ENCODE measurements at places on chromosomes 11 and 22. TPM values are rescaled to one million over a fixed set of nuclear protein-coding genes. Genes with fewer than 3 reads are reported as not detected.

GRCh38 chr11:45853332-45854219 is 6.3 kb downstream of the CRY2 start:
- peak; percentile 71 for DNase-seq

DNA sequence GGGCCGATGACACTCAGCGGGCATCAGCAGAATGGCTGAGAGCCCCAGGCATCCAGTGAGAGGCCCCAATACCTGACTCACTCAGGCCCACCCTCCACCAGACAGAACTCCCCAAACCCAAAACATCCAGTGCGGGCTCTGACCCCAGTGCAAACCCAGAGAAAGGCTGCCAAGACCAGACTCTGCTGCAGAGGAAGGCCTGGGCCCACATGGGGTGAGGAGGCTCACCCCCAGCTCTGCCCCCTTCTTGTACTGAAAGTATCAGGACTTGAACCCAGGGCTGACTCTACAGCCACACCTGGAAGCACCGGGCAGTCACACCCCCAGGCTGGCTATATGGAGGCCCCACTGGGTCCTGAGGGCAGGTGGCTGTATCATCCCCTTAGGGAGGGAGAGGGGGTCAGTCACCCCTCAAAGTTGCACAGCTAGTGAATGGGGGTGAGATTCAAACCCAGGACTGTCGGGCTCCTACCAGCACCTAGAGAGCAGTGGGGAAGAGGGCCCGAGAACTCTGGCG is 49.3 kb downstream of the IGLL1 start:
- no peak for DNase-seq

DNA sequence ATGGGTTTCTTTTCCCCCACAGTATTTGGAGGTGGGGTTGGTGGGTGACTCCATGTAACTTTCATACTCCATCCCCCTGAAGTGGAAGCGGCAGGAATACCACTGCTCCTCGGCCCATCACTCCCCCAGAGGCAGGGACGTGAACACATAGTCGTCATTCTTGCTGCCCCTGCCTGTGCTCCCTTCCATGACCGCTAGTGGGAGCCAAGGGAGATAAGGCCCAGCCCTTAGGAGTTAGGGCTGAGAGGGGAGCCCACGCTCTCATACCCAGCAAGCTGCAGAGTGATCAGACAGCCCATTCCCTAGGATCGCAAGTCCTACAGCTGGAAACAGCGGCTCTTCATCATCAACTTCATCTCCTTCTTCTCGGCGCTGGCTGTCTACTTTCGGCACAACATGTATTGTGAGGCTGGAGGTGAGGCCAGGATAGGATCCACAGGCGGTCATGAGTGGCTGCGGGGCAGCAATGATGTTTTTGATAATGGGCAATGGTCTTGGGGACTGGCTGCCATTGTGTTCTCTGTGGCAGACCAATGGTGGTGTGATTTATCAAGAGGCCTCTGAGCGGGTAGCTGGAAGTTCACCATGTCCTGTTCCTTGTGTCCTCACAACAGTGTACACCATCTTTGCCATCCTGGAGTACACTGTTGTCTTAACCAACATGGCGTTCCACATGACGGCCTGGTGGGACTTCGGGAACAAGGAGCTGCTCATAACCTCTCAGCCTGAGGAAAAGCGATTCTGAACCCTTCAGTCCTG is 15.9 kb downstream of the RHOG start:
- peak; percentile 62 for DNase-seq

DNA sequence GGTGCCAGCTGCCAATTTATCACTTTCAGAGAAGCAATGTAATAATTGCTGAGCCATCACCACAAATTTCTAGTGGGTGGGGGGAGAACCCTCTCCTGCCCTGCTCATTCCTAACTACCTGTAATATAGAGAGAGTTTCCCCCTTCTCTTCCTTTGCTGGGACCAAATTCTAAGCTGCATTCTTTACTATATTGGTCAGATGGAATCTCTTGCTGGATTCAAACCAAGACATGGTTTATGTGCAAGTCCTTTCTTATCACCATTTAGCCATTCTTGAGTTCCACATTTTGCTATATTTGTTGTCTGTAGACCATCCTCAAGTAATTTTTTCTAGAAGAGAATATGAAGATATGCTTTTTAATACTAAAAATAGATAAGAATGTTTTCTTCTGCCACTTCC is 452.1 kb downstream of the MN1 start:
- DNase-seq = no peak

- DNase-seq = peak; percentile 98
Observed at GRCh38 chr11:449889-450808, at the start of gene PTDSS2. TSS of gene PTDSS2 (plus strand) at chr11:450279. CDS start at chr11:450456, 177 bp downstream.

DNA sequence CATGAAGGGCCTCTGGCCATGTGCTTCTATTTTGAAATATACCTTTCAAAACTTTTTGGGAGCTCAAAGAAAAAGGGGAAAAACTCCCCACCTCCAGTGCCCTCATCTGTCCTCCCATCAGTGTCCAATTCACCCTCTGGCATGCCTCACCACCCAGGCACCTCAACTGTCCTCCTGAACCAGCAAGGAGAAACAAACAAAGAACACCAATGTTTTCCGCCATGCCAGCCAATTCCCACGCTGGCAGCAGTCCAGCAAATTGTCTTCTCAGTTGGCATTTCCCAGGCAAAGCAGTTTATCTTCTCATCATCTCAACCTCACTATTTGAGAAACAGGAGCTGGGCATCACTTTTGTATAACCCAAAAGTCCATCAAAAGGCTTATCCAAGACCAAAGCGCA is 496.9 kb downstream of the SOX6 start:
- DNase-seq = no peak

GRCh38 chr22:44891293-44891747 is 118.5 kb downstream of the PHF21B start:
- no peak for DNase-seq

DNA sequence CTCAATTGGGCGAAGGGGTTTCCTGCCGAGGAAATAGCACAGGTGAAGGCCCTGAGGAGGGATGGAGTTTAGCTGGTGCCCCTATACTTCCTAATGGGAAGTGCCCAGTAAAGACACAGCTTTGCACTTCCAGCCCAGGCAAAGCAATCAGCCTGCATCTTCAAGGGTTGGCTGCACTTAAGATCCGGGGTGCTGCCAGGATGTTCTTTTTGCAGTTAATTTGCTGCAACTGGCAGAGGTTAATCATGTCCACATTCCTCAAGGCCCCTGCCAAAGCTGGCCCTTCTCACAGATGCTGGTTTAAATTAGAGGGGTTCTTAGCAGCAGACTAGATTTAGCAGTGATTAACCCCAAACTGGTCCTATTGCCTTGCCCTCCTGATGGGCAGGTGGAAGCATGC is 137.7 kb upstream of the NAV2 start:
- no peak for DNase-seq

DDX25 gene
- total RNA-seq = 0.21 TPM
